Epithelial cell of proximal tubule (primary cell): ENCODE measurements at places on chromosomes 3 and 15.

GRCh38 chr15:85543741-85544155 lies 163.3 kb downstream of the AKAP13 start:
- no peak for DNase-seq

DNA sequence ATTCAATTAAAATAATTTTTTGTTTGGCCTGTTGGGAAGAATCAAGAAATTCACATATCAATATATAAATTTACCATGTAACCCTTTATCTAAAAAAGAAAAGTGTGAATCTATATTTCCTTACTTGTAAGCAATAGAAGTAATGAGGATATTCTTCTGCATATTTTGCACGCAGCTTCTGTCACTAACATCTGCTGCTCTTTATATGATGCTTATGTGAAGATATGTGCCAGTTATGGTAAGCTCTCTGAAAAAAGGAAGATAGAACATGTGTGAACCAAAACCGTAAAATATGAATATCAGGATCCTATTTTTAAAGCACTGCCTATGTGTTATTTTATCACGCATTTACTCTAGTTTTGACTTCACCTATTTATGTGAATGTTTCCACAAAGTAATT lies 96.4 kb upstream of the ATP11B start:
- DNase-seq = no peak

DNA sequence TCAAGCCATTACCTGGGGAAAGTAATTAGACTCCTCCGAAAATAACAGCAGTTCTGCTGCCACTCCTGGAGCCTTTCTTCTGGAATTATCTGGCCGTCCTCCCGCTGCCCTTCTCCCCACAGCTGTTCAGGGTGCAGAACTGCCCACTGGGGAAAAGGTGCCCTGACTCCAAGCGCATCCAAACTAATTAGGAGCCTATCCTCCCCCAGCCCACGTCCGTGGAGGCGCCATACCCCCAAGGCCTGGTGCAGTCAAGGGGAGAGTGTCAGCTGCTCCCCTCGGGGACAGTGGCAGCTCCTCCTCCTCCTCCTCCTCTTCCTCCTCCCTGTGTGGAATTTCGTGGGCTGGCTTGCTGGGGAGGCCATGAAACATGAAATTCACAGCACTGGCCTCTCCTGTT lies 177.2 kb downstream of the XXYLT1 start:
- no peak for DNase-seq

DNA sequence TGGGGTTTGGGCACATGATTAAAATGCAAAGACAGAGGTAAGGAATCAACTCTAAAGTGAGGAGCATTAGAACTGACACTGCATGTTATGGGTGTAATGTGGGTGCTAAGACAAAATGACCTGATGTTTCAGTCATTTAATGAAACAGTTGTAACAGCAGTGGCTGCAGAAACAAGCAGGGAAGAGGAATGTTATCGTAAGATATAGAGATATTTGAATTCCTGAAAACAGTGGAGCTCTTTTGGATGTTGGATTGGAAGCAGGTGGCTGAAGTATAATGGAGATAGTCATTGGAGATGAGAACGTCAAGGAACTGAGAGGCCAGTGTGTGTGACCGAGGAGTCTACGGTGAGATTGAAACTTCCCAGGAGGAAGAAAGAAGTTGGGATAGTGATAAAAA lies 1065.2 kb downstream of the ZPLD1 start:
- DNase-seq = no peak

GRCh38 chr3:37906734-37907282 lies 45.1 kb downstream of the CTDSPL start:
- DNase-seq = no peak

DNA sequence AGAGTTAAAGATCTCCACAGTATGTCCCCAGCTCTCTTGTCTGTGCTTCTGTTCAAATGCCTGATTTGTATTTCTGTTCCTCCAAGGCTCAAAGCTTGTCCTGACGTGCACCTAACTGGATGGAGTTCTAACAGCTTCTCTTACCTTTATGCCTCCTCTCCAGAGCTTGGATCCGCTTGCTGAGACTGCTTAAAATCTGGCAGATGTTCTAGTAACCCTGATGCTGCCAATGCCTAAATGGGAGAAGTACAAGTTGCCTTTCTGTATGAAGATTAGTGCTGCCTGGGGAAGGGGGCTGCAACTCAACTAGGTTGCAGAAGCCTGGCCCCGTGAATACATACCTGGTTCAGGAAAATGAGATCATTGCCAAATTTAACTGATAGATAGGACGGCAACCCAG lies 354.5 kb upstream of the KCNMB2 start:
- no peak for DNase-seq
